ENCODE measurements at places on chromosomes 4 and X.

- no peak for DNase-seq
Measured at GRCh38 chrX:136170139-136170800, 22.9 kb downstream of the FHL1 start.

GRCh38 chr4:2304877-2305561, 43.1 kb upstream of the MXD4 start:
- DNase-seq = no peak

DNA sequence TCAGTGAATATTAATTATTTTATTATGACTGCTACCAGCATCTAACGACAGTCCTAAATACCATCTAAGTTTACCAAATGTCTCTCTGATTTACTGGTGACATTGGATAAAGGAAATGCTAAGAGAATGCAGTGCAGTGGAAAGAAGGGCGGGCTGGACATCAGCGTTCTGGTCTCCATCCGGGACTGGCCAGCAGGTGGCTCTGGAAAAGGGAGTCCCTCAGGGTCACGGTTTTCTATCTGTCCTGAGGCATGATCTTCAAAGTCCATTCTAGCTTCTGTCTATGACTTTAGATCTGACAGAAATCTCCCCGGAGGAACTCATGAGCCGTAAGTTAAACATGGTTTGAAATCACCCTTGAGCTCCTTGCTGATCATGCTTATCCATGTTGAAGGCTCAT, 3.3 kb downstream of the TRIM2 start:
- no peak for DNase-seq

GRCh38 chrX:71632923-71633657, 14.8 kb upstream of the CXCR3 start:
- DNase-seq = peak; percentile 60

- no peak for DNase-seq
Measured at GRCh38 chr4:138775890-138776289, 239.7 kb upstream of the NOCT start.

DNA sequence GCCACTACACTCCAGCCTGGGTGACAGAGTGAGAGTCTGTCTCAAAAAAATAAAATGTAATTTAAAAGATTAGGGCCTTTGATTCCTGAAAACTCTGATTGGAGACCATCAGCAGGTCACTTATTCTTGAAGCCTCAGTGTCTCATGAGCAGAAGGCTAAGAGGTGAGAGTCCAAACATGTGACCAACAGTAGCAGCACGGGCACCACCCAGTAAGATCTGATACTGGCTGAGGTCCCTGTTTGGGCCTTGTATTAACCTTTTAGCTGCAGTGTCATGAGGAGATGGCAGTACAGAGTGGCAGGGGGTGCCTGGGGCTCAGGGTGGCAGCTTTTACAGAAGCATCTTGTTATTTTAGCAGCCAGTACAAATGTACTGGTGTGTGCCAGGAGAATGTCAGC, 89.3 kb downstream of the FHDC1 start:
- no peak for DNase-seq

GRCh38 chr4:69075061-69075792, 21.0 kb upstream of the UGT2B7 start:
- no peak for DNase-seq

DNA sequence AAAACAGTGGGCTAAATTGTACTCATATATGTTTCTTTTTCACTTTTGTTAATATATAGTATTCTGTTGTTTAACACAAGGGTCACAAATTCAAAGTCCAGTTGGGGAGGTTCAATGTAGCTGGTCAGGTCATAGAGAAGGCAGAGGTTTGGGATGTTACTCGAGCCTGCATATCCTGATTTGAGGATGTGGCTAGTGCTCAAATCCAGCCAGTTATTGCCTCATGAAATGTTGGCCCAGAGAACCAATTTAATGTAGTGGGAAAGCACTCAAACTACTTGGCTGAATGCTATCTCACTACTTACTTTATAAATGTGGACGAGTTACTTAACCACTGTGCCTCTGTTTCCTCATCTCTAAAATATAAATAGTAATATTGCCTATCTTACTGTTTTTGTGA, 12.5 kb downstream of the USO1 start:
- no peak for DNase-seq

DNA sequence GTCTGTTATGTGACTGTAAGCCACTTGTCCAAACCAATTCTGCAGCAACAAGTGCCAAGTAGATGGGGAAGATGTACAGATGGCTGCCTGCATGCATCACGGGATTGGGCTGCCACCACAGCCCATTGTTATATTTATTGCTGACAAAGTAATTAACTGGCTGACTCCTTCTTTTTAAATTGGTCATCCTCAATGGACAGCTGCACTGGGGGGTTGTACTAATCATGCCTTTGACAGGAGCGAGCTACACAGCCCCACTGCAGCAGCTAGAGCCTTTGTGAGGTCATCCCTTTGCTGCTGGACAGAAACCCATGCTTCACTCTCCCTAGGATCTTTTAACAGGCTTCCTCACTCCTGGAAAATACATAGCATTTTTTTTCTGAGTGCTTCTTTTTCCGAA, 146.7 kb upstream of the CXXC4 start:
- DNase-seq = no peak

- no peak for DNase-seq
Measured at GRCh38 chrX:12349201-12349600, 210.9 kb downstream of the FRMPD4 start.

- DNase-seq = no peak
Measured at GRCh38 chr4:6340446-6341015, 70.9 kb downstream of the WFS1 start.

- no peak for DNase-seq
Measured at GRCh38 chr4:81449015-81449414, 22.7 kb downstream of the RASGEF1B start.

GRCh38 chrX:106952538-106952937, 32.3 kb downstream of the CLDN2 start:
- DNase-seq = no peak

DNA sequence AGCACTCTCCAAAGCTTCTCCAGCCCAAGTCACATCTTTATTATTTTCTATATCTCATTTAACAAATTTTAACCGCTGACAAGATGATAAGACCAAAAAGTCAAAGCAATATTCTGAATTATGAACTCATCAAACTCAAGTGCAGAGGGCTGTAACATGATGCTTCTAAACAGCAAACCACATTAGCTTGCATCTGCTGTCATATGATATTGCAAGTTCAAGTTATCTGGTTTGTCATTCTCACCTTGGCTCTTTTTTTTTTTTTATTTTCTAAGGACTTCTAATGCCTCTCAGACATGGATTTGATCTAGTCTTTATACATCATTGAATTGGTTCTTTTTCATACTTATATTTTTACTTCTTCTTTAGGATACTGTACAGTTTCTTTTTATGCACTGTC, 93.4 kb downstream of the SLC10A7 start:
- no peak for DNase-seq

DNA sequence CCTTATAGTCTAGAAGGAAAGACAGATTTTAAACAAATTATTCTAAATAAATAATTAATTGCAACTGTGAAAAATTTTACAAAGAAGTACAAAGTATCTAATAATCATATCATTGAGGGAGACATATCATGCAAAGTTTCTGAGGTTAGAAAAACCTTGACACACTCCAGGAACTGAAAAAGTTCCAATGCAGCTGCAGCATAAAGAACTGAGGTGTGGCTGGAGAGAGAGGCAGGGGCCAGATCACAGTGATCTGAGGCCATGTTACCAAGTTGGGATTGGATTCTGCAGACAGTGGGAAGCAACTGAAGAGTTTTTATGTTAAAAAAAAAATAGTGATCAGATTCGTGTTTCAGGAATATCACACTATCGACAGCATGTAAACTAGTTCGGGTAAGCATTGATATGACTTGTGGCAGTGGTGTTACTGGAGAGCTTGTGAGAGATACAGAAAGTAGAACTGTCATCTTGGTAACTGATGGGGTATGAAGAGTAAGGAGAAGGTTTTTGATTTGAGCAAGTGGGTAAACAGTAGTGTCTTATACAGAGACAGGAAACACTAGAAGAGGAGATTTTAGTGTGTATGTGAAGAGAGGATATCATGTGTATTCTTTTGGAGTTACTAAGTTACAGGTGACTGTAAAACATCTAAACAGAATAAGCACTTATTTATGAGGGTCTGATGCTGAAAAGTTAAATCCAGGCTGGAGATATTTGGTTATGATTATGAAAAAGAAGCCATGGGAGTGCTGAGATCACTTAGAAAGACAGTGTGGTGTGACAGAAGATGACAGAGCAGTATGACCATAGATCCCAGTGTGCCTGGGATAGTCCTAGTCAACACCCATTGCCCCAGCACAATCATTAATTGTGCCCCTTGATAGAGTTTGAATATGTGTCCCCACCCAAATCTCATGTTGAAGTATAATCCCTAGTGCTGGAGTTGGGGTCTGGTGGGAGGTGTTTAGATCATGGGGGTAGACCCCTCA, 15.6 kb upstream of the SPRY1 start:
- DNase-seq = no peak

DNA sequence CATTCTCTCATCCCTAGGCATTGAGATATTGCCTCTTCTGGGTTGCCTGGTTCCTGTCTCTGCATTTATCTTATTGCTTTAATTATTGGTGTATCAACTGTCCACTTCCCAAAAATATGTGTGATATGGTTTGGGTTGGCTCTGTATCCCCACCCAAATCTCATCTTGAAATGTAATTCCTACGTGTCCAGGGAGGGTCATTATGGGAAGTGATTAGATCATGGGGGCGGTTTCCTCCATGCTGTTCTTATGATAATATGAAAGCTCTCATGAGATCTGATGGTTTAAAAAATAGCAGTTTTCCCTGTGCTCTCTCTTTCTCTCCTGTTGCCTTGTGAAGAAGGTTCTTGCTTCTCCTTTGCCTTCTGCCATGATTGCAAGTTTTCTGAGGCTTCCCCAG, 308.3 kb upstream of the HS3ST1 start:
- no peak for DNase-seq

- DNase-seq = no peak
Measured at GRCh38 chr4:153111426-153112040, 92.7 kb upstream of the TRIM2 start.

DNA sequence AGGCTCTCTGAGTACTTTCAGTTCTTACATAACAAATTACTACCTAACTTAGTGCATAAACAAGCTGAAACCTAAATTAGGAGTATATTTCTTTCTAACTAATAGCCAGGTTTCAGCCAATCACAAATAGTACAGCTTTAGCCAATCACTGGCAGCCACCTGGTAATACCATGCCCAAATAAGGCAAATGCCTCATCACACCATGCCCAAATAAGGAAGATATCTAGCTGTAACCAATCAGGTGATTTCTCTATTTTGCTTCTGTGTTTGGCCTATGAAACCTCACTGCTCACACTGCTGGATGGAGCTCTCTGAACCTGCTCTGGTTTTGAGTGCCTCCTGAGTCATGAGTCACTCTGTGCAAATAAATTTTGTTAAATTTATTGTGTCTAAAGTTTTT, 113.5 kb downstream of the DDIT4L start:
- DNase-seq = no peak

- DNase-seq = no peak
Measured at GRCh38 chrX:38220024-38220414, 652 bp downstream of the SRPX start.

DNA sequence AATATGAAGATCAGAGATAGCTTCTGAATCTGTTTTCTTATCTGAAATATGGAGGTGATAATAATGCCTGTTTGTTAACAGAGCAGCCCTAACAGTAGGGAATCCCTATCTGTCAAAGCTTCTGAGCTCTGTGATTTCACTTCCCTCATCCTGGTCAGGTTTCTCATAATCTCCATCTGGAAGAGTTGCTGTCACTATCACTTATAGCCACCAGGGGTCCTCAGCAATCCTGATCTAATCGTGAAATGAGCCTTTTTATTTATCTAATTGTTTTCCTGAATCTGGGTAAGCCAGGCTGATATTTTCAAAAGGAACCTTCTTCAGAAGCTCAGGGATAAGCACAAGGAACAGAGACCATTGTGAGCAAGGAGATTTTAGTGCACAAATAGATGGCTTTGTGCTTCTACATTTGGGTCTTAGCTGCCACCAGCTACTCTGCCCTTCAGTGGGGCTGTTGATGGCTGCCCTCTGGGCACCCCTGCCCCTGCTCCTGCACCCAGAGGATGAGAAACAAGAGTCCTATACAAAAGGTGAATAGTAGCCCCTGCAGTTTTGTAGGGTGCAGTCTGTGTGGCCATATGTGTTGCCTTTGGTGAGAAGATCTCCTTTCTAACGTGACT, 196.4 kb upstream of the RADX start:
- DNase-seq = no peak

- no peak for DNase-seq
Measured at GRCh38 chr4:824461-825062, 1.4 kb downstream of the CPLX1 start.

GRCh38 chr4:113633467-113633866, 128.1 kb downstream of the CAMK2D start:
- no peak for DNase-seq

- no peak for DNase-seq
Measured at GRCh38 chrX:116010939-116011338, 159.6 kb upstream of the AGTR2 start.

DNA sequence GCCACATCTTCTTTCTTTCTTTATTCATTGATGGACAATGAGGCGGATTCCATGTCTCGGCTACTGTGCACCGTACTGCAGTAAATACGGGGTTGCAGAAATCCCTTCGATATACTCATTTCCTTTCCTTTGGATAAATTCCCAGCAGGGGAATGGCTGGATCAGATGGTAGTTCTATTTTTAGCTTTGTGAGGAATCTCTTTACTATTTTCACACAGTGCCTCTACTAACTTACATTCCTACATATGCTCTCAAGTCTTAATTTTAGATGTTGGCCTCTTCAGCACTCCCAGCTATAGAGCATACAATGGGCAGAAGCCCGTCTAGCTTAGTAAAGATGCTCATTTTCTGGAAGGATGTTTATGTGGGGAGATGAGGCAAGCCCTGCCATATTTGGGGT, 317.4 kb downstream of the ASMT start:
- DNase-seq = no peak

GRCh38 chrX:7083468-7084396, 63.8 kb upstream of the STS start:
- no peak for DNase-seq

DNA sequence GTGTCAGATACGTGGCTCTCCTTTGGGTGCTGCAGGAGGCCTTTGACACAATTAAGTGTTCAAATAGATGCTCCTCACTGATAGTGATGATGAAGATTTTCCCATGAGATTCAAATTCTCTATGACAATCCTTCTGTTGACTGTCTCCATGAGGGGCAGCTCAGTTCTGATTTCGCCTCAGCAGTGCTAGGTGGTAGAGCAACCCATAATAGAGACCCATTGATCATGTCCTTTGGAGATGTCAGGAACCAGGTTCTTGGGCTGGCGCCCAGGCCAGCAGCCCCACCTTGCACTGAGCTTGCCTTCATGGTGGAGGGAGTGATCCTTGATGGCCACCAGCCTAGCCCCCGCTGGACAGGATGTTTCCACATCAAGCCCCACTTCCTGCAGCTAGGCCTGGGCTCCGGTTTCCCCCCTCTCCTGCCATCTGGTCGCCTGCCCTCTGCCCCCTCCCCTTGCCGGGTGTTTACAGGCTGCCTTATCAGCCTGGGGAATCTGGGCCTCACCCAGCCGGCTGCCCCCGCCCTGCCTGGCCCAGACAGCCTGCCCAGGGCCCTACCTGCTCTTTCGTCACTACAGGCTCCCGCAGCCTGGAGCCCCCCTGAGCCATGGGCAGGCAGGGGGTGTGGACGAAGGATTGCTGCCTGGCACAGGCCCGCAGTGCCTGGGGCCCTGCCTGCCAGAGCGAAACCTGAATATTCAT, 12.6 kb downstream of the ELF4 start:
- no peak for DNase-seq

Measured in NCI-H187 treated with DMSO at 0.1 percent for 48 hours (cell line).